IPS DF 6.9 (cell line): ENCODE measurements at places on chromosomes 16 and 17.

GRCh38 chr17:50036455-50037261, 19.3 kb upstream of the ITGA3 start:
- no peak for DNase-seq

DNA sequence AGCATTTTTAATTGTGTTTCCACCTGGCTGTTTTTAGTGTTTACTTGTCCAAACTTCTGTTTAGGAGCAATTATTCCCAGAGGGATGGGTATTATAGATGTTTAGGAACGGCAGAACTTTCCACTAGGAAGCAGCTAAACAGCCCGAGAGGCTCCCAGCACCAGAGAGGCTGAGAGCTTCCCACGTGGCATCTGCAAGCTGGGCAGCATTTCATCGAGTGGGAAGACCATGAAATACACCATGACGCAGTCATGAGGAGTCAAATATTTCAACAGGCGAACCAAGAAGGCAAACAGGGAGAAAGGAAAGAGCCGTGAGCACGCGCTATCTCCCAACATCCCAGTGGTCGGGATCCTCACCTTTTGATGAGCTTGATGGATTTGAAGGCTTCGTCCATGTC, 24.1 kb downstream of the TMEM204 start:
- no peak for DNase-seq

DNA sequence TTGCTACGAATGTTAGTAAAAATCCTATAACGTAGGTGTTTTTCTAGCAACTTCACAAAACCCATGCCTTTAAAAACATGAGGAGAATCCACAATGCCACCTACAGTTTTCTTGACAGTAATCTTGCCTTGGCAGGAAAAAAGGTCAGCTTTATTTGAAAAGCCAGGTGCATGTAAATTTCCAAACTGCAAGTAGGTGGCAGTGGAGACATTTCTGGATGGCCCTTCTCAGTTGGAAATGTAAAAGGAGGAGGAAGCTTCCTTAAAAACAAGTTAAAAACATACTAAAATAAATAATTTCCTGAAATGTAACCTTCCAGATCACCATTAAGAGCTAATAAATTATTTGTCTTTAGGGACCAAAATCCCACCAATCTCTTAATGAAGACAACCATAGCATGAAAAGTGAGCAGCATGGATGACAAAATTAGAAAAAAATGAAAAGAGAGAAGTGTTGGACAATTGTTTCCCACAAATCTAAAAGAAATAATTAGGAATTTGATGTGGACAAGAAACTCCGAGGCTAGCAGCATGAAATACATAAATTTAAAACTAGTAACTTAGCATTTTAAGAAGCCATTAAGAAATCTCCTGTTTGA, 152.2 kb downstream of the SNX11 start:
- DNase-seq = peak; percentile 18

- no peak for DNase-seq
Measured at GRCh38 chr16:30808146-30808545, 21.1 kb upstream of the ZNF629 start.

DNA sequence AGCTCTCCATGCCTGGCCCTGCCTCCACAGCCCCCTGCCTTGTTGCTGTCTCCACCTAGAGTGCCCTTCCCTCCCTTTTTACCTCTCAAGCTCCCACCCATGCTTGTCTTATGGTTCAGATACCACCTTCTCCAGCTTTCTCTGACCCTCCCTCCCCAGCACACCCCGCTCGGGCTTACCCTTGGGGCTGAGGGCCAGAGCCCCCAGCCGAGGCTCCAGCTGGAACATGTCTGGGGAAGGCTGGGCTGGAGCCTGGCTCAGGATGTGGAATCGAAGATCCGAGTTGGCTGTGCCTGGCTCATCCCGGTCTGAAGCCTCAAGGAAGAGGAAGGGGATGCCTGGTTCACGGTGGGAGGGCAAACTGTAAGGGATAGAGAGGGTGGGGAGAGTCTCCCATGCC, 3.6 kb downstream of the CDH16 start:
- no peak for DNase-seq

DNA sequence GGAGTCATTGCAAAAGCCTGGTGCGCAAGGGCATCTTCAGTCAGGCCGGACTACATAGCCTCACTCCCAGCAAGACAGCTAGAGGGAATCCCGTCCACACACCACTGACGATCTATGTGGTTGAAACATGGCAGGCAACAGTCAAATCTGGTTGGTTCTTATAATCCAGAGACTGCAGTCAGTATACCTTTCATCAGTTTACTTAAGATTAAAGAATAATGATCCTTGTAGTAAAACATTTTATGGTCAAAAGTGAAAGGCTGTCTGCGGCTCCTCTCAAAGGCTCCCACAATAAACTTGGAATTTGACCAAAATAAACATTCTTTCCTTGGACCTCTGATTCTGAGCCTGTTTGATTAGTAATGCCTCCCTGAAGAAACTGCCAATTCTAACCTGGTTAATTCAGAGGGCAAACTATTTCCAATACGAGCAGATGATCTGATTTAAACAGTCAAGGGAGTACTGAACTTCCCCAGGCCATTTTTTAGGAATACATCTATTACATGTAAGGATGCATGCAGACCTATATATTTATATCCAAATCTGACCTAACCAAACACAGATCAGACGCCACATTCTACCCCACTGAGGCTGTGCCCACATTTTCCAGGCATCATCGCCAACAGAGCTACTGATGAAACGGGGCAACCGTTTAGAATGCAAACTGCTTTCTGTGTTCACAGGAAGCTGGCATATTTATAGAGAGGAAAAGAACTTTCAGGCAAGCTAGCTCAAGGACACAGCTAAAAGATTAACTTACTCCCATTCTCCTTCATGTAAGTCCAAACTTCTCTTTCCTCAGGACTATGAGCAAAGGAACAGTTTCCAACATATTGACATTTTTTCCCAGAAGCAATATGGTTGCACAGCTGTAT, 15.3 kb upstream of the TXNDC11 start:
- no peak for DNase-seq

DNA sequence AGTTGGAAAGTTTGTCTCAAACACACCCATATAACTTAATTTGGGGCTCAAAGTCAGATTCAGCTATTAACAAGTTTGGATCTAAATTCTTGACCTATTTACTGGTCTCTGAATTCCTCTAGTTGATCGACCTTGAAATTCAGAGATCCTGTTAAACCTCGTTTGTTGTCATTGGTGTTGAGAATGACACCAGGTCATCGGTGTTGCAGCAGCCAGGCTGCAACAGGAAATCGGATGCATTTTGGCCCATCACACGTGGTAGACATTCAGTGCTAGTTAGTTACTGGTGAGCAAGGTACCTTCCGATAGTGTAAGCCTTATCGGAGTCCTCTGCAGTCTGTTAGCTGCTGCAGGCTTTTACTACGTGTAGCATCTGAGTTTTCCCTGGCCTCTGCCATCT, 82.3 kb downstream of the WWP2 start:
- no peak for DNase-seq

- DNase-seq = no peak
Measured at GRCh38 chr16:2212362-2213324, 2.0 kb upstream of the BRICD5 start.

DNA sequence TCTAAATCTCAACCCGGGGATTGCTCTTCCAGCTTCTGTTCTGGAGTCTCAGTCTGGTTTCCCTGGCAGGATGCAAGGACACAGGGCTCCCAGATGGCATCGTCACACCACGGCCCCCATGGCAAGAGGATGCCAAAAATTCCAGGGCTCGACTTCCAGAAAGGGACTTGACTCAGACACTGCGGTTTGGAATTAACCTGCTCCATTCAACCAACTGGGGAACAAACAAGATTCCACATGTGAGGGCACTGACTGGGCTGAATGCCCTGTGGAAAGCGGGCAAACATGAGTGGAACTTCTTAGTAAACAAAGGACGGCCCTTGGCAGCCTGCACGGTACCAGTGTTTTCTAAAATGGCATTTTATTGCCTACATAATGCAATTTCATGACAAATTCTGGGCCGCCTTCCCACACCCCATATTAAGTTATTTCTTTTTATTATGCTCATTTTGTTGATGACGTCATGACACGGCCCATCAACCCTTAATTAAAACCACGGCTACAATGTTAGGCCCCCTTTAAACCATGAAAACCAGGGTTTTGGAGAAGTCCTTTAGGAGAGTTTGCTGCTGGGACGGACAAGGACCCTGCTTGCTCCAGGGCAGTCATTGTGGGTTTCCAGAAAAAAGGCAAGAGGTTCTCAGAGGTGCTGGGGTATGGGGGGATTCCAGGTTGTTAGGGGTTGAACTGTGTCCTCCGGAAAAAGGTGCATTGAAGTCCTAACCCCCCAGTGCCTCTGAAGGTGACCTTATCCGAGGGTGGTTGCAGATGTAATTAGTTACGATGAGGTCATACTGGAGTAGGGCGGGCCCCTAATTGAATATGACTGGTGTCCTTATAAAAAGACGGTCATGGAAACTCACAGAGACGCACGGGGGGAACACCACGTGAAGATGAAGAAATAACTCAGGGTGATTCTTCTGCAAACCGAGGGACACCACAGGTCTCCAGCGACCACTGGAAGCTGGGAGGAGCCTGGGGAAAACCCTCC, 205.6 kb downstream of the FOXL1 start:
- no peak for DNase-seq

- DNase-seq = no peak
Measured at GRCh38 chr16:49515016-49515565, 141.5 kb downstream of the C16orf78 start.

- no peak for DNase-seq
Measured at GRCh38 chr17:81251709-81252301, 12.7 kb downstream of the NDUFAF8 start.

GRCh38 chr17:38349097-38349730, 2.4 kb upstream of the SOCS7 start:
- peak; percentile 85 for DNase-seq

DNA sequence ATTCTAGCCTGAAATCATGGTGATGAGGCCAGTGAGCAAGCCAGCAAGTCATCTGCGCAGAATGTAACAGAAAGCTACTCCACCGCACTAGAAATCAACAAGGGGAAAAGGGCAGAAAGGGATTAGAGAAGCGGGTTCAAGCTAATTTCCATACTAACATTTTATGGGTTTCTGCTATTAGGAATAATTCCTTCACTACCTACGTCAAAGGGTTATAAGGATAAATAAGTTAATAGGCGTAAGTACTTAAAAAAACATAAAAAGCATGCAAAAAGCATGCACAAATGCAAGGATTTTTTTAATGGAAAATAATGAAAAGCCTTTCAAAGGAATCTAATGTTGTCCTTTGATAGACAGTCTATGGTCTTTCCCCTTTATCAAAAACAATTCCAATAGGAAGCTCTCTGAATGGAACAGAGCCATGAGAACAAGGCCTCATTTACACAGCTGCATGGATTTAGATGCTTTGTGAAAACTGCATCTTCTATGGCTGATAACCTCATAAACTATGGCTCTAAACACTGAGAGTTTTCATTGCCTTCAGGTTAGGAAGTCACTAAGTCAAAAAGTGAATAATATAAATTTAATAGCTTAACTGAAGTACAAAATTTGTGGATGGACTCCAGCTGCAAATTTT, 5.6 kb downstream of the EMC8 start:
- DNase-seq = no peak

- no peak for DNase-seq
Measured at GRCh38 chr16:86567701-86568581, 1.3 kb downstream of the FOXC2 start.

DNA sequence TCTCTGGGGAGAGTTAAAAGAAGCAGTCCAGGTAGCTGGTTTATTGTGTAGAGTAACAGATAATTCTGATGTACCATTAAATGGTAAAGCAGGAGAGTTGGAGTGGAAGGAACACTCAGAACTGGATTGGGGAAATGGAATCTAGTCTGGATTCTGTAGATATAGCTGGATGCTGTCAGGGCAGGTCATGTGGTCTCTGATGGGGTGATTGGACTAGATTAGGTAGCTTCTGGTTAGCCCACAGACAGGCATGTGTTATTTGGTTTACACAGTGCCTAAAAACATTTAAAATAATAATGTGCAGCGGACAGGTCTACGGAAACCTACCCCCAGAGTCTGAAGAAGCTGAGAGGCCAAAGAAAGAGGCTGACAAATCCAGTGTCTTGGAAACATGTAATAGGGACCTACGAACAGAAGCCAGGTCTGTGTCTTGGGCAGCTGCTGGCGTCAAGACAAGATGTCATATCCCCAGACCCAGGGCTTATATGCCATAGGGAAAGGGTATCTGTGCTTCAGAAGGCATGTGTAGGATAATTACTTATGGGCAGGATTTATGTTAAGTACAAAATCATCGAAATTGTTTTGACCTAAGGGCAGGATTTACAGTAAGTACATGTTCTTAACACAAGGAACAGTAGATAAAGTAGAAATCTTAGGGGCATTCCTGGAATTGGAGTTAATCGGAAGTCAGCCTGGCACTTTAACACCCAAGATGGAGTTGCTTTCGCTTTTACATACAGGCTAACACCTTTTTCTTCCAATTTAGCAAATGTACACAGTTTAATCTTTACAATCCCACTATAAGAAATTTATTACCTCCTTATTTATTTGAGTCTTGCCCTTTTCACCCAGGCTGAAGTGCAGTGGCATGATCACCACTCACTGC, 12.4 kb downstream of the LUC7L3 start:
- no peak for DNase-seq

DNA sequence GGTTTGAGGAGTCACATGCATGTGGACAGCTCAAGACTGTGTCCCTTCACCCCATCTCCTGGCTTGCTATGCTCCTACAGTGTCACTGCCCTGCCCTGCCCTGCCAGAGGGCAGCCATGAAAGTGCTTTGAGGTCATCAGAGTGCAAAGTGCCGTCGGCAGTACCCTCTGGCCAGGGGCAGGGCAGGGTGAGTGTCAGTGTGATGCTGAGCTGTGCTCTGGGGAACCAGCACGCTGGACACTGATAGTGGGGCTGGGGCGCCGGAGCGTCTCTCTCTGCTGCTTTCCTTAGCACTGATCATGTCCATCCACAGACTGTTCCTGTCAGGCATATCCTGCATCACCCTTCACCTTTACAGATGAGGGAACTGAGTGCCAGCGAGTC, 1.6 kb upstream of the SPATA32 start:
- DNase-seq = no peak

DNA sequence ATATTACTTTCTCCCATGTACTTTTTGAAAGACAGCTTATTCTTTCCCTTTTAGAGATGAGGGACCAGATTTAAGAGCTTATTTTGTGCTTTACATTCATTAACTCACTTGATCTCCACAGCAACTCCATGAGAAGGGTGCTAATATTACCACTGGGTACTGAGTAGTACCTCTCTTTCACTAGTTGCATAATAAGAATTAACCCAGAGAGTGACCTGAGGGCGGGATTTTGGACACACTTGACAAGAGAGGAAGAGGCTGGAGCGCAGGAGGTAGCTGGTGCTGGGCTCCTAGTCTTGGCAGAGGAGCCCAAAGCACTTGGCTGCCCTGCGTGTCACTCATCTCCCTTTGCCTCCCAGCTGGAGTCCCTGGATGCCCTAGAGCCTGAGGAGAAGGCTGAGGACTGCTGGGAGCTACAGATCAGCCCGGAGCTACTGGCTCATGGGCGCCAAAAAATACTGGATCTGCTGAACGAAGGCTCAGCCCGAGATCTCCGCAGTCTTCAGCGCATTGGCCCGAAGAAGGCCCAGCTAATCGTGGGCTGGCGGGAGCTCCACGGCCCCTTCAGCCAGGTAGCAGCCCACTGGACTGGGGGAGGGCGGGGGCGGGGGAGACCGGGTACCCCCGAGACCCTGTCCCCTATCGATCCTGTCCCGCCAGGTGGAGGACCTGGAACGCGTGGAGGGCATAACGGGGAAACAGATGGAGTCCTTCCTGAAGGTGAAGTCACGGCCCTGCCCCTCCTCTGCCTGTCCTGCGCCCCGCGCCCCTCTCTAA, 1.7 kb upstream of the MAZ start:
- DNase-seq = no peak

- no peak for DNase-seq
Measured at GRCh38 chr17:51971121-51971520, 187.4 kb downstream of the CA10 start.

- no peak for DNase-seq
Measured at GRCh38 chr16:164827-165538, 795 bp upstream of the HBM start.
